ENCODE measurements at places on chromosomes 5 and 9. TPM values are rescaled to one million over a fixed set of nuclear protein-coding genes. Genes with fewer than 3 reads are reported as not detected.

EHMT1 gene
- total RNA-seq: 97.3 TPM

GRCh38 chr5:75337366-75338021 is 474 bp downstream of the HMGCR start:
- H3K36me3 ChIP-seq: peaks cover 6% of the 10 kb centered on the region
- peak overlapping the region; percentile 82 for H3K27ac ChIP-seq
- H3K4me3 ChIP-seq: peak overlapping the region; percentile 91
- no peaks in the 10 kb centered on the region for H3K27me3 ChIP-seq

DNA sequence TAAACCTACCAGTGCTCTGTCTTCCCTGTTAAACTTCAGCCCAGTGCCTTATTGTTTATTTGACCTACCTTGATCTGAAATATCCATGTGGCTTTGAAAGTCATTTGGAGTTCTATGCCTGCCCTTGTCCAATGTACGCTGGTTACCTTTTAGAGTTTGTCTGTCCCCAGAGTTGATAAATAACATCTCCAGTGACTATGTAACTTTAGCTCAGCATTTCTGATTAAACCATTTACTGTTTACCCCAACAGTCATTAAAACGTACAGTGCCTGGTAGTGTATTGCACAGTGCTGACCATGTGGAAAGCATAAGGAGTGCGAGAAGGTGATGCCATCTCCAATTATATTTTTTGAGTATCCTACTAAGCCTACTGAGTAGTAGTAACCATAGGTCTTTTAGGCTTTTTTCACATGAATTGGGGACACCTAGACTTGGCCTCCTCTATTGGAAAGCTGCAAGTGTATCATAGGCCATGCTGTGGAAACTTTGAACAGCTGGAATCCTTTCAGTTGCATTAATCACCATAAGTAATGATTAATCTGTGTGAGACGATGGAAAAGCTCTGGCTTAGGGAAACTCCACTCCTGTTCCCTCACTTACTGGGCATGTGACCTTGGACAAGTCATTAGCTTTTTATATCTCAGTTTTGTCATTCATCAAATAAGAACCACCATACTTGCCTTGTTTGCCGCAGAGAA is 93.5 kb downstream of the MAST4 start:
- no peaks in the 10 kb centered on the region for H3K4me1 ChIP-seq
- H3K4me3 ChIP-seq: no peak overlapping the region
- no peak for DNase-seq
- no peak overlapping the region for H3K27ac ChIP-seq
- no peaks in the 10 kb centered on the region for H3K36me3 ChIP-seq

GRCh38 chr5:78811121-78811817 is 162.7 kb upstream of the LHFPL2 start:
- DNase-seq: no peak
- H3K4me3 ChIP-seq: no peak overlapping the region
- no peaks in the 10 kb centered on the region for H3K4me1 ChIP-seq
- H3K36me3 ChIP-seq: no peaks in the 10 kb centered on the region
- H3K27ac ChIP-seq: no peak overlapping the region

DNA sequence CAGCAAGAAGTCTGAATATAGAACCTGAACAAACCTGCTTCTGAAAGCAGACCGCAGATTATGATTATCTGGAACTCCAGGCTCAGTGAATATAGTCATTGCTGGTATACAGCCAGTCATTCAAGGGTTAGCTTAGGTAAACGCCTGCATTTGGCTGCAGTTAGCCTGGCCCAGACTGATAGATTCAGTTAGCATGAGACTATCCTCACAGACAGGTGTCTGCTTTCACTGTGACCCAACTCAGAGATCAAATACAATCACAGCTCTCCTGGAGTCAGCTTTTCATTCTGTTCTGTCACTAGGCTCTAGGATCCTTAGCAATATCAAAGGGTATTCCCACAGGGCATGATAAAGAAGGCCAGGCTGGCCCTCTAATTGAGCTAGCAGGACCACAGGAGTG is 138.6 kb upstream of the PLCXD3 start:
- no peak overlapping the region for H3K27ac ChIP-seq
- H3K4me3 ChIP-seq: no peak overlapping the region
- no peak for DNase-seq
- no peaks in the 10 kb centered on the region for H3K27me3 ChIP-seq

DNA sequence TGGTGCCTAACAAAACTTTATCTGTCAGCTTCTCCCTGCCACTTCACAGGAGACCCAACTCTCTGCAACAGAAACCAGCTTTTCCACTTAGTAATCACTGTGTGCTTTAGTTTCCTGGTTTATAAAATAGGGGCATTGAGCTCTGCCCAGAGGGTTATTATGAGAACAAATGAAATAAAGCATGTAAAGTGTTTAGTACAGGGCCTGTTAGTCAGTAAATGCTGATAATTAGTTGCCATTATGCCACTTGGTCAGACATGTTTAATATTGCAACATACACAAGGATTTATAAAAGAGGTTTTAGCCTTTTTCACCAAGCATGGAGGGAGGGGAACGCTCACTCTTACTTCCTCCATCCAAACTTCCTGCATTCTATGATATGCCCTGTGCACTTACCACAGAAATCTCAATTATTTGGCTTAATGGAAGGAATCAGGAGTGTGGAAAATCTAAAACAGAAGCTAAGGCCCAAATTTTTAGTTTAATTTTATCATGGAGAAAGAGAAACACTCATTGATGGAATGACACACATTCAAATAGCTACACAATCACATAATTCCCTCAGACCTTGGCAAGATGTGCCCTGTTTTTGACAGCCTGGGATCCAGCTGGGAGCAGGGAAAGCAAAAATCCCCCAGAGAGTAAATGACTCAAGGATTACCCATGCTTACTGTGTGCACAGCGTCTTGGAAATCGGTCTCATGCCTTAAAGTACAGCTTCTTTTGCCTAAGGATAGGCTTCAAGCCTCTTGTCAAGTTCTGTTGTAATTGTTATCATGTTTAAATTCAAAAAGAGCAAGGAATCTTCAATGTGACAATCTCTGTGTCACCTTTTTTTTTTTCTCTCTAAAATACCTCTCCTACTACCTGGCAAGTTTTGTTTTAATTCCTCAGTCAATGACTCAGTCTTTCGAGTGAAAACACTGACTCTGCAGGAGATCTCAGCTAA is 34.0 kb downstream of the ZNF474 start:
- H3K27ac ChIP-seq: no peak overlapping the region
- no peaks in the 10 kb centered on the region for H3K36me3 ChIP-seq
- DNase-seq: no peak
- no peak overlapping the region for H3K4me3 ChIP-seq
- no peaks in the 10 kb centered on the region for H3K4me1 ChIP-seq

- H3K4me1 ChIP-seq: no peaks in the 10 kb centered on the region
- H3K27me3 ChIP-seq: no peaks in the 10 kb centered on the region
- H3K4me3 ChIP-seq: no peak overlapping the region
- no peak for DNase-seq
- H3K27ac ChIP-seq: no peak overlapping the region
These were observed 300.0 kb upstream of the TRPC7 start for GRCh38 chr5:136665331-136665730.

XRCC4 gene
- total RNA-seq: 14.8 TPM

GRCh38 chr5:172713113-172713808 is 57.7 kb downstream of the DUSP1 start:
- no peaks in the 10 kb centered on the region for H3K4me1 ChIP-seq
- no peak overlapping the region for H3K27ac ChIP-seq
- DNase-seq: no peak
- H3K27me3 ChIP-seq: no peaks in the 10 kb centered on the region
- H3K4me3 ChIP-seq: no peak overlapping the region
- no peaks in the 10 kb centered on the region for H3K36me3 ChIP-seq

LCNL1 gene
- total RNA-seq: not detected

DNA sequence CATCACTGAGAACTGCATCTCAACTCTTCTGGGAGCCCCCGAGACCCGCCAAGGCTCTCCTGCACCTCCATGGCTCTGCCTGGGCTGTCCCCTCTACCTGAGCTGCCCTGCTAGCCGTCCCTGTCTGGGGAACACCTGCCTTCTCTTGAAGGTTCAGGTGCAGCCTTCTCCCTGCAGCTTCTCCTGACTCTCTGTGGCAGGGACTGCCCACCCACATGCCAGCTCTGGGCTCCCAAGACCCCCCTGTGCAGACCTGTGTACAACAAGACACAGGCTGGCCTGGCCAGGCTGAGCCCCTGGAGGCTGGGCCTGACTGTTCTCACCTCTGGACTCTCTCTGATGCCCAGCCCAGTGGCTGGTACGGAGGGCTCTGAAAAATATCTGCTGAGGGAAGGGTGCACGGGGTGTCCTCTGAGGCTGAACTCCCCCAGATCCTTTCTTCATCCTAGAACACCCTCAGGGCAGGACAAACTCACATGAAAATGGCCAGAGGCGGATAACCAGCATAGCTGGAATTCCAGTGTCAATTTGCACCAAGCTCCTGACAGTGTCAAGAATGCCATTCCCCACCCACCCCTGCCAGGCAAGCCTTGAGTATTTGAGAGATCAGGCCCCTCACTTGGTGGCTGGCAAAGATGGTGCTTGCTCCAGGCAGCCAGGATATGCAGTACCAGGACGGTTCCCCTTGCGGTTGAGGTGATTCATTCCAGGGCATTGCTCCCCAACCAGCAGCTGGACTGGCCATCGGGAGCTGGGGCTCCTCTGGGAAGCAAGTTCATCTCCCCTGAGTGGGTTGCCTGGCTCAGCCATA is 40.9 kb upstream of the SLC25A51 start:
- DNase-seq: no peak
- H3K27me3 ChIP-seq: no peaks in the 10 kb centered on the region
- H3K36me3 ChIP-seq: no peaks in the 10 kb centered on the region
- no peak overlapping the region for H3K4me3 ChIP-seq

DNA sequence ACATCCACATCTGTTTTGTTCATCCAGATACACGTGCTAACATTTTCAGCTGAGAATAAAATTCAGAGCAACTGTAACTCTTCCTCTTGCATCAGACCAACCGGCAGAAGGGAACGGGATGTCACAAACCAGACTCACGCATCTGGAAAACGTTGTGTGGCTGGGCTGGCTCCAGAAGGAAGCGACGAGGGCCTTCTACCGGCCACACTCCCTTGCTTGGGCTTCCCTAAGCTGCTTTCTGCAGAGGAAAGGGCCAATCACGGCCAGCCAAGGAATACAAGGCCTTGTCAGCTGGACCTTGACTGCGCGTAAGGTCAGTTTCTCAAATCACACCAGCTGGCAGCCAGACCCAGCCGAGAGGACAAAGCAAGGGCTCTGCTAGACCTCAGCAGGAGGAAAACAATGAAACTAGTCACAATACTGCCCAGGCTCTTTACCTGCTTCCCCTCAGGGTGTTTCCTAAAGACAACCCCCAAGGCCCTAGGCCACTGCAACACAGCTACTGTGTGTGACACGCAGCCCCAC is 106.1 kb downstream of the THBS4 start:
- no peak for DNase-seq
- no peak overlapping the region for H3K4me3 ChIP-seq
- H3K4me1 ChIP-seq: peaks cover 32% of the 10 kb centered on the region
- no peaks in the 10 kb centered on the region for H3K27me3 ChIP-seq
- no peaks in the 10 kb centered on the region for H3K36me3 ChIP-seq

IFNA2 gene
- not detected for total RNA-seq

DNA sequence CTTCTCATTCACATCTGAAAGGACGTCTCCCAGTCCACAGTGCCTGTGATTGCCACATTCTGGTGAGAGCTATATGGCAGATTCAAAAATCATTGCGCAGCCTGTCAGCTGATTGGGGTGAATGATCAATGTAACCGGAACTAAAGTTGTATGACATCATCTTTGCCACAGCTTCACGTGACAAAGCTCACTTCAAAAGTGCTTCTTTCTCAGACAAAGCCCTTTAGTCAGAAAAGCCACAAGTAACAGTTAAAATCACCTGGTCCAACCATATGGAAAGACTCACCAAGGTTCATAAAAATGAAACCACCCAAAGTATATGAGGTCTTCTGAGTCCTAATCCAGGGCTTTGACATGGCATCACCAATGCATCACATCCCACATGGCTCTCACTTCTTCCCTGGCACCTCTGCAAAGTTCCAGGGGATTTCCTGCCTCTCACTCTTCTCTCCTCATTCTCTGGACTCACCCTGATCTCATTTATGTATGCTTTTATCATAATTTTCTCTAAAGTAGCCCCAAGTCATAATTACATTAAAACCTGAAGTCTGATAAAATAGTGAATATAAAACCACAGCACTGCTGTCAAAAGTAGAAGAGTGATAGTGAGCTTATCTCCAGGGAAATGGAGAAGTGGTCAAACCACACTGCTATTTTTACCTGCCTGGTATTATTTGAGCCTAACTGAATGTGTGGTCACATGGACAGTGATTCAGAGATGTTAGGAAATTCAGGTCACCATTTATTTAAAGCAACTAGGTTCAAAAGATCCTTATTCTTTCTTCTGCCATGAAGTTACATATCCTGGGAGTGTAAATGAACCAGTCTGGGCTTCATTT is 193.1 kb upstream of the PTGER4 start:
- no peak overlapping the region for H3K4me3 ChIP-seq
- no peaks in the 10 kb centered on the region for H3K27me3 ChIP-seq
- H3K36me3 ChIP-seq: no peaks in the 10 kb centered on the region
- H3K4me1 ChIP-seq: peaks cover 46% of the 10 kb centered on the region
- H3K27ac ChIP-seq: peak overlapping the region; percentile 45

- H3K4me3 ChIP-seq: no peak overlapping the region
- no peaks in the 10 kb centered on the region for H3K27me3 ChIP-seq
- no peaks in the 10 kb centered on the region for H3K36me3 ChIP-seq
- no peaks in the 10 kb centered on the region for H3K4me1 ChIP-seq
These were observed 277.2 kb downstream of the SPOCK1 start for GRCh38 chr5:137221943-137222342.

- no peaks in the 10 kb centered on the region for H3K4me1 ChIP-seq
- no peak within 1 kb of the TSS for H3K4me3 ChIP-seq
- H3K27me3 ChIP-seq: no peaks in the 10 kb centered on the region
- no peaks in the 10 kb centered on the region for H3K36me3 ChIP-seq
These were observed at the start of gene PCDHA11 for GRCh38 chr5:140868721-140869554. PCDHA11 (plus strand) TSS chr5:140868957; CDS start chr5:140869104, 147 bp downstream.

RAB3C gene
- total RNA-seq: not detected

ECM2 gene
- total RNA-seq: 0.08 TPM

LCN1 gene
- not detected for total RNA-seq

INSL6 gene
- not detected for total RNA-seq

DNA sequence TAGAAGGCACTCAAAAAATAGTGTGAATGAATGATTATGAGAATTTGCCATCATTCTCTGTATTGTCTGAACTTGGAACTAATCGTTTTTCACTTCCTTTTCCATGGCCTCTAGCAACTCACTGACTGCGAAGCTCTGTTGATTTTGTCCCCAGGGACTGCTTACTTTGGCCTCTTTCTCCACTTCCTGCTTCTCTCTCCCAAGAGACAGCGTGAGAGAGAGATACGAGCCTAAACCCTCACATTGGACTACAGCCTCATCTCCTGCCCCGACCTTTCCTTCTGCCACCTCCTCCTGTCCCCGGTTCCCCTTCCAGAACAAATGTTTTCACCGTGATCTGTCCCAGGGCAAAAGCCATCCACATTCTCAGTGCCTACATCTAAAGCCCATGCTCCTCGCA is 300.8 kb upstream of the PANK3 start:
- H3K27ac ChIP-seq: no peak overlapping the region
- H3K36me3 ChIP-seq: no peaks in the 10 kb centered on the region
- DNase-seq: peak; percentile 83
- no peaks in the 10 kb centered on the region for H3K27me3 ChIP-seq
- H3K4me1 ChIP-seq: peaks cover 5% of the 10 kb centered on the region

- no peak overlapping the region for H3K27ac ChIP-seq
- DNase-seq: no peak
- no peaks in the 10 kb centered on the region for H3K4me1 ChIP-seq
- no peaks in the 10 kb centered on the region for H3K27me3 ChIP-seq
- no peak overlapping the region for H3K4me3 ChIP-seq
These were observed 29.8 kb downstream of the PCDHAC2 start for GRCh38 chr5:140996060-140996459.

All from GM12878 (cell line).